Mesendoderm (in vitro differentiated cells): ENCODE measurements at places on chromosomes 13 and 19.
A peak's percentile ranks its signal among the peaks of the same experiment; 100 is the strongest.

DNA sequence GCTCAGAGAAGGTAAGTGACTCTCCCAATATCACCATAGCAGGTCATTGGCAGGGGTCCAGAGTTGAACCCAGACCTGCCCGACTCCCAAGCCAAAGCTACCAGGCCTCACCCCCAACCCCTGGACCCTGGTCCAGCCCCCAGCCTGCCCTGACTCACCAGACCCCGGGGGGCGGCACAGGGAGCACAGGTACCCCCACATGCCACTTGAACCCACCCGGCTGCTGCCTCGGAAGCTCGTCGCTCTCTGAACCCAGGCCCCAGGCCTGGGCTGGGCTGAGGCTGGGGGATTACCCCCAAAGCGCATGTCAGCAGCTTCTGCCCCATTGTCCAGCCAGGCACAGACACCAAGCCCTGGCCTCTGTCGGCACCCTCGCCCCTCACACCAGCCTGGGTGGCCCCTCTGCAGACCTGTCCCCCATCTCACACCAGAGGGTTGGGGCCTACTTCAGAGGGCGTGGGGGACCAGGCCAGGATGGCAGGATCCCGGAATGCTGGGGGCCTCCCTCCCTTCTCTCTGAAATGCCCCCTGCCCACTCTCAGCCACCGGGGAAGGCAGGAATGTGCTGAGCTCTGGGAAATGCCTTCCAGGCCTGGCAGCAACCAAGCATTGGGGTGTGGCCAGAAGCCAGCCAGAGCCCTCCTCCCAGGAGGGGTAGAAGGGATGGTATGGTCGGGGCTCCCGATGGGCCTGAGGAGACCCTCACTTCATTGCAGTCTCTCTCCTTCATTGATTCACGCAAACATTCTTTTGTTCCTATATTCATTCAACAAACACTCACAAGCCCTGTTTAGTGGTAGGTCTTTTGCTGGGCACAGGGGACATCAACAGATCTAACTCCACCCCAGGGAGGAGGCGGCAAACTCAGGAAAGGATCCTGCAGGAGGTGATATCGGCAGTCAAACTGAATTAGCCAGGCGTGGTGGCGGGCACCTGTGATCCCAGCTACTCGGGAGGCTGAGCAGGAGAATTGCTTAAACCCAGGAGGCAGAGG lies 1.7 kb upstream of the PRX start:
- H3K36me3 ChIP-seq, result no peaks in the 10 kb centered on the region
- DNase-seq, result no peak
- H3K27me3 ChIP-seq, result no peaks in the 10 kb centered on the region
- H3K4me3 ChIP-seq, result no peak overlapping the region
- no peak overlapping the region for H3K27ac ChIP-seq
- H3K4me1 ChIP-seq, result no peaks in the 10 kb centered on the region

DNA sequence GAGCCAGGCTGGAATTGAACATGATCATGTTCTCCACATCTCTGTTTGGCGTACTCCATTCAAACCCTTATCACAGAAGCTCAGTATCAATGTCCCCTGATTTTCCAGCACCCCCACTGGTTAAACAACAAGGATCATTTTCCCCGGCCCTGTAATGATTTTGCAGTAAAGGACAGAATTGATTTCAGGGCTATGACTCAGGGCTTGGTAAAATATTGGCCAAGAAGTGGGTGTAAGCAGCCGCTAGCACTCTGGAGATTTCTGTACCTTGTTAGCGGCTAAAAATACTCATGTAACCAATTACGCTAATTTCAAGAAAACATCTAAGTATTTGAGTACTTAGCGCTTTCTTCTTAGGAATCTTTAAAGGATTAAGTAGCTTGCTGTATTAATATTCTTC lies 69.5 kb upstream of the FNDC3A start:
- H3K4me1 ChIP-seq, result no peaks in the 10 kb centered on the region
- H3K27ac ChIP-seq, result no peak overlapping the region
- H3K4me3 ChIP-seq, result no peak overlapping the region
- H3K27me3 ChIP-seq, result no peaks in the 10 kb centered on the region
- no peaks in the 10 kb centered on the region for H3K36me3 ChIP-seq
- no peak for DNase-seq

GRCh38 chr13:105087945-105088344 lies 1447.5 kb downstream of the EFNB2 start:
- H3K4me1 ChIP-seq, result no peaks in the 10 kb centered on the region
- no peaks in the 10 kb centered on the region for H3K36me3 ChIP-seq
- no peaks in the 10 kb centered on the region for H3K27me3 ChIP-seq
- DNase-seq, result peak; percentile 61
- no peak overlapping the region for H3K27ac ChIP-seq
- no peak overlapping the region for H3K4me3 ChIP-seq

DNA sequence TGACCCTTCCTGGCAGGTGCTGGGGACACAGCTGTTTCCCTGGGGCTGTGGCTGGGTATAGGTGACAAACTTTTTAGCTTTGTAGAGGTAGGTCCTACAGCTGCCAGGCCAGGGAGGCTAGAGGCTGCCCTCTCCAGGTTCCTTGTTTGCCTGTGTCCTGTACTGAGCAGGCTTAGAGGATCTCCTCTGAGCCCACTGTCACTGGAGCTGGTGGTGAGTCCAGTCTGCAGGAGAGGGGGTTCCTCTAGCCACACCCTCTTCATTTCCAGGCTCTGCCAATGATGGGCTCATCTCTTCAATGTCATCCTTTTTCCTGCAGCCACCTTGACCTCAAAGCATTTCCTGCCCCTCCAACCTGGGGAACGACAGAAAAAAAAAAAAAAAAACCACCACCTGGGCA lies 12.6 kb upstream of the RAB11B start:
- no peaks in the 10 kb centered on the region for H3K36me3 ChIP-seq
- H3K4me1 ChIP-seq, result no peaks in the 10 kb centered on the region
- no peaks in the 10 kb centered on the region for H3K27me3 ChIP-seq
- H3K27ac ChIP-seq, result no peak overlapping the region

DNA sequence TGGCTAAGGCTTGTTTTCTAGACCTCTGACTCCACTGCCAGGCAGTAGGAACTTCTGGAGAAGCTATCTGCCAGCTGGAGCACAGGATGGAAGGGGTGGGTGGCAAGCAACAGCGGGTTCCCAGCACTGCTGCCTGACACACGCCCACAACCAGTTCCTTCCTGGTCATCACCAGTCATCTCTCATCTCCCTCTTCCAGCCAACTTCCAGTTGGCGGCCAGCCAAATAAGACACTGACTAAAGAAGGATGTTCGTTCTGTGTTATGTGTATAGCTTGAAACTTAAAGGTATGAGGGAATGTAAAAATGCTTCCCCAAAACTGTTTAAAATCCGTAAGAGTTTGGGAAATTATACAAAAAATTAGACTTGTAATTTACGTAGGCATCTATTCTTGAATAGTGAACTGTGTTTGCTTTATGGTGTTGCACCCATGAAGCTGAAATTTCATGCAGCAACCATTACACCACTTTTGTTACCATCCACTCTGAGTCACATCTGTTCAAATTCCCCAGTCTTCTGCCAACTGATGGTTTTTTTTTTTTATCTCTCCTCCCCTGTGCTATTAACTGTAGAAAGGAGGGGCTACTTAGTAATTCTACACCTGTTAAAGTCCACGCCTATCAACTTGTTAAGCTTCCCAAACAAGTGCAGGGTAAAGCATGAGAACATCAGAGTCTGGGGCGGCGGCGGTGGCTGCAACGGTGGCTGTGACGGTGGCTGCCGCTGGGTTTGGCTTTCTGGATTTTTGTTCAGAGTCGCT lies 86.2 kb upstream of the FRY start:
- H3K4me3 ChIP-seq, result no peak overlapping the region
- H3K36me3 ChIP-seq, result no peaks in the 10 kb centered on the region

DNA sequence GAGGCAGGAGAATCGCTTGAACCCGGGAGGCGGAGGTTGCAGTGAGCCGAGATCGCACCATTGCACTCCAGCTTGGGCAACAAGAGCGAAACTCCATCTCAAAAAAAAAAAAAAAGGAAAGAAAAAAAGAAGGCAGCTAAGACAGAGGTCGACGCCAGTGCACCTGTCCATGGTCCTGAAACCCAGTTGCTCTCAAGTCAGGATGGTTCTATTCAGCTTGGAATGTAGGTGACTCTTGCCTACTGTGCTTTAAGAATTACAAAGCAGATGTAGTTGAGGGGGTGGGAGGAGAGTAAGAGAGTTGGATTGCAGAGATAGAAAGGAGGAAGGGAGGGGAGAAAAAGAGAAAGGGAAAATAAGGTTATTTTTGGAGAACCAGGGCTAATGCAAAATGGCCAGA lies 18.7 kb downstream of the CACNG7 start:
- H3K27ac ChIP-seq, result no peak overlapping the region
- peak; percentile 90 for DNase-seq
- no peaks in the 10 kb centered on the region for H3K4me1 ChIP-seq
- H3K27me3 ChIP-seq, result no peaks in the 10 kb centered on the region
- no peaks in the 10 kb centered on the region for H3K36me3 ChIP-seq

DNA sequence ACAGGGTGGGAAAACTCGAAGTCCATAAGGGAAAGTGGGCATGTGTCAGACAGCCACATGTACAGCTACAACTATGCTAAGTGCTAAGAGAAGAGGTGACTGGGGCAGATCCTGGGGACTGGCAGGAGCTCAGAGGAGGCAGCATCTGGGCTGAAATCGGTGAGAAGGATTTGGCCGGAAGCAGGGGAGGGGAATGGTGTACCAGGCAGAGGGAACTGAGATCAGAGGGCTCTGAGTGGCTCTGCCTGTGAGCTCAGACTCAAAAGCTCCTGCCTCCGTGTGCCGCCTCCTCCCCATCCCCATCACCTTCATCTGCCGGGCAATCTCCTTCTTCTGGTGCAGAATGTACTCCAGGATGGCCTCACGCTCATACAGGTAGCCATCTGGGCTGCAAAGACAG lies 21.8 kb downstream of the NOSIP start:
- H3K36me3 ChIP-seq, result peaks cover 11% of the 10 kb centered on the region
- no peak overlapping the region for H3K4me3 ChIP-seq
- H3K4me1 ChIP-seq, result no peaks in the 10 kb centered on the region
- no peak for DNase-seq
- no peaks in the 10 kb centered on the region for H3K27me3 ChIP-seq
- H3K27ac ChIP-seq, result no peak overlapping the region

DNA sequence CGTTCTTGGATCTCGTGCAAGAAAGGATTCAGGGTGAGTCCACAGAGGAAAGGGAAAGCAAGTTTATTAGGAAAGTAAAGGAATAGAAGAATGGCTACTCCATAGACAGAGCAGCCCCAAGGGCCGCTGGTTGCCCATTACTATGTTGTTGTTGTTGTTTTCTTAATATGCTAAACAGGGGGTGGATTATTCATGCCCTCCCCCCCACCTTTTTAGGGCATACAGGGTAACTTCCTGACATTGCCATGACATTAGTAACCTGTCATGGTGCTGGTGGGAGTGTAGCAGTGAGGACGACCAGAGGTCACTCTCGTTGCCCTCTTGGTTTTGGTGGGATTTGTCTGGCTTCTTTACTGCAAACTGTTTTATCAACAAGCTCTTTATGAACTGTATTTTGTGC lies 29.1 kb upstream of the PCDH9 start:
- H3K27me3 ChIP-seq, result no peaks in the 10 kb centered on the region
- no peak overlapping the region for H3K27ac ChIP-seq
- no peak overlapping the region for H3K4me3 ChIP-seq
- H3K4me1 ChIP-seq, result peaks cover 2% of the 10 kb centered on the region

DNA sequence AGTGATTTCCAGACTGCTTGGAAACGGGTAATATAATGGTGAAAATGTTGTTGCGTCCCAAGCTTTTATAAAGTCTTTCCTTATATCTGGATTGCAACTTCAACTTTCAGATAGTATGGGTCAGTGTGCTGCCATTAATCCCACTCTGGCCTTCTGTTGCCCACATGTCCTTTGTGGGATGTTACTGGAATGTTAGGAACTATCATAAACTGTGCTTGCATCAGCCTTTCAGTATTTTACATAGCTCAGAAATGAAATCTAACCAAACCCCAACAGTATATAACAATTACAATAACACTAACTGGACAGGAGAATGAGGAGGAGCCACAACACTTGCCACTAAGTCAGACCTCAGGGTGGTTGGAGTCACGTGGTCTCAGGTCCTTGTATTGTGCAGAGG lies 78.9 kb downstream of the LNX2 start:
- H3K4me3 ChIP-seq, result no peak overlapping the region
- DNase-seq, result no peak
- no peaks in the 10 kb centered on the region for H3K4me1 ChIP-seq
- H3K36me3 ChIP-seq, result no peaks in the 10 kb centered on the region

GRCh38 chr19:3604987-3605343 lies 1.7 kb downstream of the TBXA2R start:
- peaks cover 4% of the 10 kb centered on the region for H3K4me1 ChIP-seq
- H3K36me3 ChIP-seq, result no peaks in the 10 kb centered on the region
- DNase-seq, result no peak
- H3K27me3 ChIP-seq, result no peaks in the 10 kb centered on the region
- H3K27ac ChIP-seq, result no peak overlapping the region
- H3K4me3 ChIP-seq, result no peak overlapping the region

DNA sequence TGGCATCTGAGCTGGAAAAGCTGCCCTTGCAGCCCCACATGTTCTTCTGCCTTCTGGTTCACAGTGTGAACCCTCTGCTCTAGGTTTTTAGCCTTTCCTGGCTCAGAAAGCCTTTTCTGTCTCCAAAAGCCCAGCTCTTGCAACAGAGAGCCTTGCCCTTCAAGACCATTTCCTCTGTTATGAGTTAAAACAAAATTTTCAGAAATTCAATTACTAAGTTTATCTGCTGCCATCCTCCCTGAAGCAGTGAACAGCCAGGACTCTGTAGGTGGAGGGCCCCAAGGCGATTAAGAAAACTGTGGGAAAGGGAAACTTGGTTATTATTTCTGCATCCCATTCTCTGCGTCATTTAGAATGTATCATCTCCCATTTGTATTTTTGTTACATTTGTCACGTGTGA lies 18.8 kb downstream of the FAM124A start:
- no peaks in the 10 kb centered on the region for H3K27me3 ChIP-seq
- no peak overlapping the region for H3K4me3 ChIP-seq
- H3K36me3 ChIP-seq, result no peaks in the 10 kb centered on the region
- H3K27ac ChIP-seq, result no peak overlapping the region

- H3K4me3 ChIP-seq, result no peak overlapping the region
- no peak for DNase-seq
- H3K27ac ChIP-seq, result no peak overlapping the region
- H3K27me3 ChIP-seq, result no peaks in the 10 kb centered on the region
Measured at GRCh38 chr13:106986687-106987426, 418.9 kb upstream of the ARGLU1 start.

GRCh38 chr13:96075953-96076543 lies 13.9 kb upstream of the HS6ST3 start:
- H3K27me3 ChIP-seq, result no peaks in the 10 kb centered on the region
- no peaks in the 10 kb centered on the region for H3K4me1 ChIP-seq
- H3K4me3 ChIP-seq, result no peak overlapping the region
- DNase-seq, result peak; percentile 21
- no peak overlapping the region for H3K27ac ChIP-seq

DNA sequence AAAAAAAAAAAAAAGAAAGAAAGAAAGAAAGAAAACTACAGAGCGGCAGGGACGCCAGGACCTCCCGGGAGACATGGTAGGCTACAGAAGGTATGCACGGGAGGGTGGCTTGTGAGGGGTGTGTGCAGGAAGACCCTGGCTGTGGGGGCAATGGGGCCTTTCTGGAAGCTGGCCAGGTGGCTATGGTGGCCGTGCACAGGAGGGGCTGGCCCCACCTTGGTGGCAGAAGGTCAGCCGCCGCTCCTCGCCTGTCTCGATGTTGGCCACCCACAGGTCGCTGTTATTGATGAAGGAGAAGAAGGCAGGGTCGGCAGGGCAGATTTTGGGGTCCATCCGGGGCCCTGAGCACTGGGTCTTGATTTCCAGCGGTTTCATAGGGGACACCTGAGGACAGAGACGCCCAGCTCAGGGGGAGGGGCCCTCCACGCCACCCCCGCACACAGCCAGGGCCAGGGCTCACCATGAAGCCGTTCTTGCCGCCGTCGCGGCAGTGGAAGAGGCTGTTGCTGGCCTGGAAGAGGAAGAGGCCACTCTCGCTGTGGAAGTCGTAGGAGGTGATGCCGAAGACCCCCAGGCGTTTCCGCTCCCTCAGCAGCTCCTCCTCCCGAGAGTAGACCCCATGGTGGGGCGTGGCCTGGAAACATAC lies 19.8 kb downstream of the DPP9 start:
- peaks cover 10% of the 10 kb centered on the region for H3K36me3 ChIP-seq
- no peak overlapping the region for H3K4me3 ChIP-seq
- no peak for DNase-seq
- no peaks in the 10 kb centered on the region for H3K27me3 ChIP-seq
- no peak overlapping the region for H3K27ac ChIP-seq
